CD4-positive, alpha-beta T cell (primary cell): ENCODE measurements at places on chromosomes 6 and 20.

- DNase-seq = no peak
These were observed 100.9 kb upstream of the SAMD5 start for GRCh38 chr6:147407571-147407970.

- no peak for DNase-seq
These were observed 1454.4 kb downstream of the HACE1 start for GRCh38 chr6:103405321-103405720.

- peak; percentile 84 for DNase-seq
These were observed 139.8 kb downstream of the OR2B2 start for GRCh38 chr6:27772261-27773001.

- DNase-seq = no peak
These were observed 10.2 kb downstream of the SULF2 start for GRCh38 chr20:47775039-47775438.

- DNase-seq = no peak
These were observed 16.6 kb downstream of the SNRPC start for GRCh38 chr6:34773916-34774315.

GRCh38 chr6:51578994-51579393 lies 508.4 kb downstream of the PKHD1 start:
- no peak for DNase-seq

DNA sequence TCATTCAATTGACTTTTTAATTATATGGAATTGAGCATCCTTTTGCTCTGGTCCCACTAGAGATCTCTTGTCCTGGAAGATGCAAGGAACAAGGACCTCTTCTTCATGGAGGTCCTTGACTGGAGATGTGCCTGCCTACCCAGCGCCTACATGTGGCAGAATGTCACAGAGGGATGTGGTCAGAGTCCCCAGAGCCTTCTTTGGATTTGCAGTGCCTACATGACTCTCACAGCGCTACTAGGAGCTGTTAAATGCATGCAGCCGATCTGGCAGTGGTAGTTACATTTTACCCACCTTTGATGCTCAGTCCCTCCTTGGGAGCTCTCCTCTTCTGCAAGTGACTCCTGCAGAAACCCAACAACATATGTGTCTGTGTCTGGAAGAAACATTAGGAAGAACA lies 51.9 kb upstream of the ADTRP start:
- DNase-seq = no peak
